Hepatocyte (in vitro differentiated cells): ENCODE measurements at places on chromosomes 11 and 22. TPM values are rescaled to one million over a fixed set of nuclear protein-coding genes. Genes with fewer than 3 reads are reported as not detected.

RBMXL2 gene
- polyA plus RNA-seq, result 0.35 TPM in 1 of 2 replicates, not detected in the other

ABTB2 gene
- 14.3 and 16.5 TPM in 2 replicates for polyA plus RNA-seq

MISFA gene
- polyA plus RNA-seq, result 2.0 and 3.2 TPM in 2 replicates

C11orf87 gene
- 0.09 TPM in 1 of 2 replicates, not detected in the other for polyA plus RNA-seq

RRP8 gene
- 26.1 and 27.8 TPM in 2 replicates for polyA plus RNA-seq
